Esophagus mucosa (tissue), 1 donor: ENCODE measurements at places on chromosomes 16 and 17.
A peak's percentile ranks its signal among the peaks of the same experiment; 100 is the strongest.

DNA sequence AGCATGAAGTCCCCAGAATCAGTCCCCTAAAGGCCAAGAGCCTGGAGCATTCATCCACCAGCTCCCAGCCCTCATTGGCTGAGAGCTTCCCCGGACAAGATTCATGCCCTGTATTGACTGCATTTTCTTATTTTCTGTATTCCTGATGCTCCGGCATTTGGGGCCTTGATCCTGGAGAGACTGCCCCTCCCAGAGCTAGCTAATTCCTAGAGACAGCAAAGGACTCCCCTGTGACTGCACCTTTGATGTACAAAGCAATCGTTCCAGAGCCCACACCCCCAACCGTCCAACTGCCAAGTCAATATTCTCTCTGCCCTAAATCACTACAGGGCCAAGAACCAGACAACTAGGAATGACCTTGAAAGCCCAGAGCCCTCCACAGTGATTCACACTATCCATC lies 93.4 kb upstream of the CDH5 start:
- ATAC-seq, result no peak

GRCh38 chr17:73308017-73308823 lies 3.6 kb downstream of the CDC42EP4 start:
- ATAC-seq, result no peak

GRCh38 chr16:17227278-17227677 lies 243.5 kb downstream of the XYLT1 start:
- peak; percentile 91 for ATAC-seq

DNA sequence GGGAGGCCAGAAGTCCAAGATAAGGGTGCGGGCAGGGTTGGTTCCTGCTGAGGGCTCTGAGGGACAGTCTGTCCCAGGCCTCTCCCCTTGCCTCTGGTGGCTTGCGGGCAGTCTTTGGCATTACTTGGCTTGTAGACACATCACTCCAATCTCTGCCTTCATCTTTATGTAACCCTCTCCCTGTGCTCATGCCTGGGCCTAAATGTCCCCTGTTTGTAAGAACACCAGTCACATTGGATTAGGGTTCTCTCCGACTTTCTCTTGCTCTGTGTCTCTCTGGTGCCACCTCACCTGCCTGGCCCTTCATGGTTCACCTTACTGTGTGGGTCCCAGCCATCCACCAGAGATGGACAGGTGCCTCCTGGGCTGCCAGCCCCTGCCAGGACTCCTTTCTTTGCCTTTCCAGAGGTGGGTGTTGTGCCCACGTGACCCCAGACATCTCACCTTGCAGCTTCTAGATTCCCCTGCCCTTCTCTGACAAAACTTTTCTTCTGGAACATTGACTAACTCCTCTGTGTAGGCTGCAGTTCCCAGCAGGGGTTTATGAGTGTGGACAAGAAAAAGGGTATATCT lies 205.8 kb downstream of the MSI2 start:
- ATAC-seq, result no peak

DNA sequence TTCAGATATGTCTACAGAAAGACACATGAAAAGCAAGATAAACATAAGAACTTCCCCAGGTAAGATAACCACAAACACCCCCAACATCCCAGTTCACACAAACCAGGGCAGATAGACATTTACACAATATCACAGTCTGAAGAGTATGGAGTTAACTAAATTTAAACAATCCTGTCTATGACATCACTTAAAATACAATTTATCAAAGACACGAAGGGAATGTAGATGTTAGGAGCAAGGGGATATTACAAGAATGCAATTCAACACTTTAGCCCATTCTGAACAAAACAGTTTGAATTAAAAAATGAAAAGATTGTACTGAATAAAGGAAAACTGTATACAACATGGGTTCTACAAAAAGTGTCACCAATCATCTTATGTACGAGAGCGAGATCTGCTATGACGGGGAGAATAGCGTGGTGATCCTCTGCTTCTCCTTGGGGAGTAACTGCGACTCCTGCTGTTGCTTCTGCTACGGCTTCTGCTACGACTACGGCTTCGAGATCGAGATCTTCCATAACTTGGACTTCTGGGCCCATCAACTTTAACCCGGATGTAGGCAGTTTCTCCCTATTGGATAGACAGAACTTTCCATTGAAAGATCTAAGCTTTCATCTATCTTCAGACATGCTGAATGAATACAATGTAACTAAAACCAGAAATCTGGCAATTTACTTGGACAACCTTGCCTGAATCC lies 1.9 kb downstream of the SRSF1 start:
- ATAC-seq, result no peak

DNA sequence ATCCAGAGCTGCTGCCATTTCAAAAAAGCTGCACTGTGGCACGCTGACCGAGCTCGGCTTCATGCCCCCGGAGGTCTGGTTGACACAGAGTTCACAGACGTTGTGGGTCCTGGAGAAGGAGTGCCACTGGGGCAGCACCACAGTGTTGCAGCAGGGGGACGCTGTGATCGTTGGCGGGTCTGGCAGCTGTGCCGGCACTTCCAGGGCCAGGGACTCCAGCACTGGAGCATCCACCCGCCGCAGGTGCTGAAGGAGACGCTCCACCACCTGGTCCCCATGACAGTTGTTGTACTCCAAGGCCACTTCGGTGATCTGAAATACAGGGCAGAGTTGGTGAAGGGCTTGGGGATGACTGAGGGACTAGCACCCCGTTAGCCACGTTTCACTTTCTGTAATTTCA lies 23.5 kb downstream of the SNN start:
- ATAC-seq, result no peak

DNA sequence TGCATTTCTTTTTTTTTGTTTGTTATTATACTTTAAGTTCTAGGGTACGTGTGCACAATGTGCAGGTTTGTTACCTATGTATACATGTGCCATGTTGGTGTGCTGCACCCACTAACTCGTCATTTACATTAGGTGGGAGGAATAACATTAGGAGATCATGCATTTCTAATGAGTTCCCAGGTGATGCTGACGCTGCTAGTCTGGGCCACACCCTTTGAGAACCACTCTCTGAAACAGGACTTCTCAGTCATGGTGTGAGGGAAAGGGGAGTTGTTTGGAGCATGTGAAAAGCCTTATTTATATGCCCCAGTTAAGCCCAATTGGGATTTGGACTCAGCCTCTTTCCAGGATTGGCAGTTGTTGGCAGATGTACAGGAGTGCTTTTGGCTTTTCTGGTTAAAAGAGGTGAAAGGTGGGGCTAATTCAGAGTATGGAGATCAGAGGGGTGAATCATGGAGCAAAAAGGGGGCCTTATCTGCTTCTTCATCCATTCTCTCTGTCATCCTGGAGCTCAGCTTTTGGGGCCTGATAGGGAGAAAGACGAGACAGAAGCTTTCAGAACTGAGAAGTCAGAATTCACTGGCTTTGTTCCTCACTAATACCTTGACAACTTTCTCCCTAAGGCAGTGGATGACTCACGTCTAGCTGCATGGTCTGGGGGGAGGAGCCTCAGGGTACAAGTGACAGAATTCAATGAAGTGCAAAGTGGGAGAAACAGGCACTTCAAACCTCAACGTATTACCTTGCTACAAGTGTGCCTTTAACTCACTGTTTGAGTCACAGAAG lies 180.0 kb upstream of the CACNG3 start:
- ATAC-seq, result no peak

- no peak for ATAC-seq
These were observed 19.9 kb upstream of the SLC16A5 start for GRCh38 chr17:75067856-75068255.

DNA sequence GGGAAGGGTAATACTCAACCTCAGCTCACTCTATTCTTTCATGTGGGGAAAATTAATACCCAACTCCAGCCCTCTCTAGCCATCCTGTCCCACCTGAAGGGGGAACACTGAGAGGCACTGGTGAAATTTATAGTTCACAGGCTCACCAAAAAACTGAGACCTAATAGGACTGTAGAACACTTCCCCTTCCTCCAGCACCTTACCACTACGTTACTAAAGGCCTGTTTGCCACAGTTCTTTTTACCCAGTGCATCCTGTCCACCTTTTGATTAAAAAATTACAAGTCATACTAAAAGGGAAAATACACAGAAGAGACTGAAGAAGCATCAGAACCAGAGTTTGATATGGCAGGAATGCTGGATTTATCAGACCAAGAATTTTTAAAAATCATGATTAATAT lies 26.0 kb downstream of the DHRS7B start:
- no peak for ATAC-seq

- ATAC-seq, result peak; percentile 97
These were observed at the start of gene ALDH3A2 for GRCh38 chr17:19648475-19649273. ALDH3A2 (plus strand) TSS chr17:19648751; CDS start chr17:19648972, 221 bp downstream.

DNA sequence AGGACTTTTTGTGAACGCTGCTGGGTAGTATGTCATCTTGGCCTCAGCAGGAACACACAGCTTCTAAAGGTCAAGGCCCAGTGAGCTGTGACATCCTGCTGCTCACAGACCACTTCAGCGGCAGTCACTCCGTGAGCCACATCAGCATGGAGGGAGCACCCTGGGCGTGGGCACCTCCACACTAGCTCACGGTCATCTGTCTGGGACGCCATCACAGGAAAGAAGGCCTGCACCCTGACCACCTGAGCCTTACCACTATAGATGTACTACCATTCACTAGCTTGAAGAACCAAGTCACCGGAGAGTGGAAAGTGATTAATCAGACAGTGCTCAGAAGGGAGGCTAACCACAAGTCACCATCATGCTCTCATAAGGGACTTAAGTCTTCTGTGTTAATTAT lies 3.3 kb downstream of the AXIN1 start:
- no peak for ATAC-seq

DNA sequence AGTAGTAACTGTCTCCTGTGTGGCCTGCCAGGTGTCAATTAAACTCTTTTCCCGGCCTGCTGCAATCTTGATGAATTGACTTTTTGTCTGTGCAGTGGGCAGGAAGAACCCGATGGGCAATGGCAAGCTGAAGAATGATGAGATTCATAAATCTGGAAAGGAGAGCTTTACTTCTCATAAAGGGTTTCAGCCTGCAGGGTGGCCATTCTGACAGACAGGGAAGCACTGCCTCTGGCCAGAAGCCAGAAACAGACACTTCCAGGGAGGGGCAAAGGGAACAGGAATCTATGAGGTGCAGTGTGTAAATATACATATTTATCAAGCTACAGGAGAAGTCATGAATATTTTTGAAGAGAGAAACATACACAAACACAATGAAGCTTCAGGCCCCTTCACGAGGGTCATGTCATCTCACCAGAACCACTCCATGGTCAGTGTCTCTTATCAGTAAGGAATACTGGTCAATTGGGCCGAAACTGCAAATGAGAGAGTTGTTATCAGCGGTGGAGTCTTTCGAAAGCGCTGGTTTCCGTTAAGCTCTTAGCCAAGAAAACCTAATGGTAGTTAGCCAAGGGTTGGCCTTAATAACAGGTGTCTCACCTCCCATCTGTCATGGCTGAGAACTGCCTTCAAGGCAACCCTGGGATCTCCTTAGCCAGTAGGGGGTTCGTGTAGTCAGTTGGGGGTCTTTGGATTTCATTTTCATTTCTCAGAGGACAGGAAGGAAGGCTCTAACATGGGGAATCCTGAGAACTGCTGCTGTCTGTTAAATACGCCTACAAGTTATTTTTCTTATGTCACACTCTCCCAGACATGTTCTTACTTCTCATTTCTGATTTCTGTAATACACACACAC lies 1.2 kb upstream of the NARF start:
- no peak for ATAC-seq

- no peak for ATAC-seq
These were observed 7.5 kb downstream of the TK2 start for GRCh38 chr16:66542396-66542795.

- no peak for ATAC-seq
These were observed 240.5 kb downstream of the GSG1L start for GRCh38 chr16:27822996-27823395.

DNA sequence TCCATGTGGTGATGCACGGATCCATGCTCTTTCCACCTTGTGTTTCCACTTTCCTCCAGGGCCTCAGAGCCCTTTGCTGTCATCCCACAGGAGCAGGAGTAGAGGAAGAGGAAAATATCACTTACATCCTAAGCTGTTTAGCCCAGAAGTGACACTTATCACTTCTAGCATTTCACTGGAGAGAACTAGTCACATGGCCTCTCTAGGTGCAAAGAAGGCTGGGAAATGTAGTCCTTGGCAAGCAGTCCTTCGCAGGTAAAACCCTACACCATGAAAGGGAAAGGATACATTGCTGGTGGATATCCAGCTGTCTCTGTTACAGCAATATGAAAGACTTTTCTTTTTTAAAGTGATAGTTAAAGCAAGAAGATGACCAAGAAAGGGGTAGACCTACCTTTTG lies 185.9 kb downstream of the RGS9 start:
- no peak for ATAC-seq

- no peak for ATAC-seq
These were observed 510.6 kb upstream of the RBFOX1 start for GRCh38 chr16:6822041-6822440.

- peak; percentile 95 for ATAC-seq
These were observed 44.8 kb downstream of the PITPNC1 start for GRCh38 chr17:67421869-67422273.
